ENCODE measurements at places on chromosomes 7 and 10.

- DNase-seq: no peak
Observed at GRCh38 chr7:138556771-138557484, 96.9 kb downstream of the TRIM24 start.

DNA sequence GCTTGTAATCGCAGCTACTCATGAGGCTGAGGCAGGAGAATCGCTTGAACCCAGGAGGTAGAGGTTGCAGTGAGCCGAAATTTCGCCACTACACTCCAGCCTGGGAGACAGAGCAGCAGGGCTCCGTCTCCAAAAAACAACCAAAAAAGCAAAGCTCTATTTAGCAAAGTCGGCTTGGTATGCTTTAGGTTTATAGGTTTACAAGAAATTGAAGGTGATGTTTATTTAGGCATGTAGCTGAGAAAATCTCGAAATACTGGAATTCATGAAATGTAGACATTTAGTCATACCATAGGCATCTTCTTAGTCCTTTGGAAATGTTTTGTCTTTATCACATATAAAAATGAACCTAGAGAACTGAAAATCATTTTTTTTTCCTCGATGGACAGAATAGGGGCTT, 453.8 kb upstream of the ANKRD30A start:
- no peak for DNase-seq

DNA sequence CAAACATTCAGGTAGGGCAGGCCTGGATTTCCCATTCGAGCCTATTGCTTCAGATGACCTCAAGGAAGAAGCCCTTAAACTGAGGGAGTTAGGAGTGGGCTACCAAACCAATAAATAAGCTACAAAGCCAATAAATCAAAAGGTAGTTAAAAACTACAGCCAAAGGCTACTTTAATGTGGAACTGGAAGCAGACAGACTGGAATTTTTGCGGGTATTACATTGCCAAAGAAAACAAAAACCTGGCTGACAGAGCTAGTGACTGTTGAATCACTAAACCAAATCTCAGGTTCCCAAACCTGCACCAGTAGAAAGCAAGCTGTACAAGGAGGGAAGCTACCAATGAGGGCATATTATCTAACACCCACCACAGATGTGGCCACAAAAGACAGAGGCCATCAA, 315.6 kb downstream of the GRM8 start:
- no peak for DNase-seq

DNA sequence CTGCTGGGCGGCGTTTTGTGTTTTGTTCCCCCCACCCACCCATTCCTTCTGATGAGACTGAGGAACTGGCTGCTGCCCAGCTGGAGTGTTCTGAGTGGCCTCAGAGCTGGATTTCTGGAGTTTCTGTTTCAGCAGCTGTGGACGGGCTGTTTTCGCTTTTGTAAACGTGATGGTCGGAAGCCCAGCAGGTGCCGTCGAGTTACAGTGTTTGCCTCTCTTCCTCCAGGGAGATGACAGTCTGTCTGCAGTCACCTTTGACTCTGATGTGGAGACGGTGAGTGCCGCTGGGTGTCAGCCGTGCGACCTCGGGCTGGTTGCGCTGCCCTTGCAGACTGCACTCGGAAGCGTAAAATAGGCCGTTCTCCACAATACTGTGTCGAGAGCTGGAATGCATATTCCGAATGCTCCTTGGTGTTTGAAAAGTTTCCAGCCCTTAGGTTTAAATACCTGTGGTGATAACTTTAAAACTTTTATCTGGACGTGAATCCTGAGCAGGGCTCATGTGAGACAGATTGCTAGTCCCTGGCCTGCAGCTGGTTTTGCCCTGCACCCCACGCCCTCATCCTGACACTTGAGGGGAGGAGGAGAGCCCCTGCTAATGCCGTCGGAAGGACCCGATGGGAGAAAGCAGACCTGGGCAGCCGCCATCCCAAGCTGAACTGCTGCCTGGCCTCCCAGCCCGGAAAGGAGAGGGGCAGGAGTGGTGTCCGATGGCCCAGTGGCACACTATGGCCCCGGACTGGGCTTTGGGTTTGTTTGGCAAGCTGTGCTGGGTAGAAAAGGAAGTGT, 8.3 kb downstream of the IQCE start:
- peak; percentile 43 for DNase-seq

- no peak for DNase-seq
Observed at GRCh38 chr7:147759327-147759943, 831.1 kb upstream of the C7orf33 start.

DNA sequence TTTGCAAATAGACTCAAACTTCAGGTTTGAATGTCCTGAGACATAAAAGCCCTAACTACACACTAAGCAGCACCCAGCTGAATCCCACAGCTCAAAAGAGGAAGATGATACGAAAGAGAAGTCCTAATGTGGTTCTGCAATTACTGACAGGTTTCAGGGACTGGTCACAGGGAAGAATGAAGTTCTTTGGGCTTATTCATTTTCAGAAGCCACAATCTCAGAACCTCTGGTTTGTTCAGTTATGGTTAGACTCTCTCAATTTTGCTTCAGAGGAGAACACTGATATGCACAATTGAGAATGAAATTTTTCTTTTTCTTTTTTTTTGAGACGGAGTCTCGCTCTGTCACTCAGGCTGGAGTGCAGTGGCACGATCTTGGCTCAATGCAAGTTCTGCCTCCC, 94.6 kb upstream of the FAM180A start:
- DNase-seq: peak; percentile 21

GRCh38 chr7:27122077-27122910, 8.3 kb downstream of the HOXA4 start:
- no peak for DNase-seq

DNA sequence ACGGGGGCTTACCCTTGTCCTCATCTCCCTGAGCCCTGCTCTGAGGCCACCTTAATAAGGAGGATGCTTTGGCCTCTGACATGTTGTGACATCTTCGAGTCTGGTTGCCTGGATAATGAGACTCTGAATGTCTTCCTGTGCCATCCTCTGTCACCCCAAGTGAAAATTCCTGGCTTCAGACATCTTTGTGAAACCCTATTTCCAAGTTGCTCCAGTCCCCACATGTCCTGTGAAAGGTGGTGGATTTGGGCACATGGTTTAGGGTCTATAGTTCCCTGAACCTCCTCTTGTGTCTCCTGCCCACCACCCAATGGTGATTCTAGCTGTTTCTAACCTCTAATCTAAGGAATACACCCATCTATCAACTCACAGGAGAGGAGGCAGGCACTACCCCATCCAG, 223.1 kb upstream of the GLI3 start:
- DNase-seq: no peak

DNA sequence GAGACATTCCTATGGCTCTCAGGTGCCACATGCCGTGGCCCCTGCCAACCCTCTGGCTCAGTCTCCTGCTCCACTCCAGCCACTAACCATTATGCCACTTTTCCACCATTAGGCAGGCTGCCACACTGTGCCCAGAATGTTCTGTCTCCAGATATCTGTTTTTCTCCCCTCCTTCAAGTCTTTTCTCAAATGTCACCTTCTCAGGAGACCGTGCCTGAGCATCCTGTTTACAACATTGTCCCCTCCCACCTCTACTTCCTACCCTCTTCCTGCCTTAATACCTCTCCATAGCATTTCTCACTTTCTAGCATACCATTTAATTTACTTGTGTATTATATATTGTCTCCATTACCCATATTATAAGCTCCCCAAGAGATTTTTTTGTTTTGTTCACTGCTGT, 162.5 kb upstream of the LYZL2 start:
- no peak for DNase-seq
